Activated CD4-positive, alpha-beta T cell treated with anti-CD3 and anti-CD28 coated beads for 36 hours (primary cell): ENCODE measurements at places on chromosomes 1 and 21. TPM values are rescaled to one million over a fixed set of nuclear protein-coding genes. Genes with fewer than 3 reads are reported as not detected.

The C8A gene
- total RNA-seq, result not detected

The RORC gene
- total RNA-seq, result 3.8 TPM

DNA sequence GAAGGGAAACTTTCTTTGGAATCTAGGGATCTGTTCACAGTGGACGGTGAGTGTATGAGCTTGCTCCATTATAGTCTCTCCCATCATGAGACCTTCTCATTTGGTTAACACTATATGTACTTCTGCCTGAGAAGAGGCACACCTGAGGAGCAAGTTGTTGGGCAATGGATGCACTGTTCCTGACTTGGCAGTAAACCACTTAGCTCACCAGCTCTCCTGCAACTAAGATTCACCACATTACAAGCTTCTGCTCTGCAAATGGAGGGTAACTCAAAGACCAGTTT lies 10.2 kb downstream of the MACF1 start:
- no peak for DNase-seq

DNA sequence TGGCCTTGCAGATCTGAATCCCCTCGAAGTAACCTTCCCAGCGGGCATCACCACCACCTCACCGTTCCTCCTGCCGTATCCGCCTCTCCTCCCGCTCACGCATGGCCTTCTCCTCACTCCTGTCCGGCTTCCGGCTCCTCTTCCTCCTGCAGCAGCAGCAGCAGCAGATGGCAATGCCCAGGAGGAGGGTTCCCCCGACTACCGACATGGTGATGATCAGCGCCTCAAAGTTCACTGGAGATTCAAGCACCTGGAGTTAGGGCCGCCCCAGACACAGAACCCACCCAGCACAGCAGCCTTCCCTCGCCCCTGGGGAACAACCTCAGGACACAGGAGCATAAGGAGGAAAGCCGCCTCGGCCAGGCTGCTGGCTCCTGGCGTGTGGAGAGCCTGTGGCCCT lies 17.4 kb downstream of the PTTG1IP start:
- no peak for DNase-seq

- no peak for DNase-seq
Measured at GRCh38 chr1:234928642-234929041, 200.0 kb downstream of the TOMM20 start.

DNA sequence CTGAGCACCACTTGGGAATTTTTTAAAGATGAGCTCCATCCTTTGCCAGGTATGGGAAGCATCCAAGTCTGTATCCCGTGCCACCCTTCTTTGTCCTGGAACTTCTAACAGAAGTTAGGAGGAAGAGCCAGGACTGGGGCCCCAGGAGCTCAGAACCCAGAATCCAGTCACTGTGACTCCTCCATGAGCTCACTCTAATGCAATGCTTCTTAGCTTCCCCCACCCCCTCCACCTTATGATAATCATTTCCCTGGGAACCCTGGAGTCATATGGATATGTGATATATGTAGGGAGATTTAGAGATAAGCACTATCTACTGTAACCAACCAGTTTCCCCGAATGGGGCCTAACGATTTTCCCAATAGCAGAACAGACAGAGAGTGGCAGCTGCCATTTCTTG lies 758 bp upstream of the SPRR5 start:
- no peak for DNase-seq

DNA sequence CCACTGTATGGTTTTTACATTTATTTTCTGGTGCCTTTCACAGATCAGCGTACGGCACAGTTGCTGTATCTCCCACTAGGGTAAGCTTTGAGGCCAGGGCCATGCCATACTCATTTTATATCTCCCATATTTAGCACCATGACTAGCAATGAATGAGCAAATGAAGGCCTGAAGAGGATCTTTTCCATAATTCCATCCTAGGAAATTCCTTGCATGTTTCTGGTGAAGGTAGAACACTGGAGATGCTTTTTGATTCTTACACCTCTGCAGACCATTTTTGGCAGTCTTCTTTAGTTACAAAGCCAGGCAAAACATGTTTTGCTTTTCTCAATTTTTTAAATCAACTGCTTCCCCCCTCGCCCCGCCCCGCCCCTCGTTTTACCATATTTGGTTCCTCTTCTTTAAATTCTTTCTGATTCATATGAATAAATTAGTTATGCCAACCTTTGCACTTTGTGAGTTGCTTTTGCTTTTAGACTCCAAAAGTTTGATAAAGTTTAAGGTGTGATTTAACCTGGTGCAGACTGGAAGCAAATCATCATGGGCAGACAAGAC lies 78.9 kb upstream of the AK4 start:
- DNase-seq, result peak; percentile 80

GRCh38 chr1:154081386-154082126 lies 73.3 kb downstream of the NUP210L start:
- DNase-seq, result no peak

DNA sequence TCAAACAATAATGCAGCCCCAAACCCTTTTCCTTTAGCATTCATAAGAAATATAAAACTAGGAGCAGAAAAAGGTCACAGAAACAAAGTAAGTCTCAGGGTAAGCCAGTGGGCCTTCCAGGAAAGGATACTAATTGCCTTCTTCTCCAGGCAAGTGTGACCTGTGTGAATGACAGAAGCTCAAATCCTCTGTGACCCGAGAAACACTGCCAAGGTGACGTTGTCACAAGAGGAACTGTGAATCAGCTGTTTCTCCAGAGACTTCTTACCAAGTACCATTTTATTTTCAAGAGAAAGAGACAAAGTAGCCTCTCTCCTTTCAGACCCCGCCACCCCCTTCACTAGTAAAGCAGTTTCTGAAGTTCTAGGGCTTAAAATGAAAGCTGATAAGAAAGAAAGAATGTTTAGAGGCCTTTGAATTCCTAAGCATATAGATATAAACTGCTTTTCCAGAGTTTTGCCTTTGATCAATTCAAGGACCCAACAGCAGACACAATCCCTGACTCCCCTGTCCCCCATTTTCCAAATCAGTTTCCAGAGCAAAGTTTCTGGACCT lies 155.6 kb downstream of the NUF2 start:
- no peak for DNase-seq

DNA sequence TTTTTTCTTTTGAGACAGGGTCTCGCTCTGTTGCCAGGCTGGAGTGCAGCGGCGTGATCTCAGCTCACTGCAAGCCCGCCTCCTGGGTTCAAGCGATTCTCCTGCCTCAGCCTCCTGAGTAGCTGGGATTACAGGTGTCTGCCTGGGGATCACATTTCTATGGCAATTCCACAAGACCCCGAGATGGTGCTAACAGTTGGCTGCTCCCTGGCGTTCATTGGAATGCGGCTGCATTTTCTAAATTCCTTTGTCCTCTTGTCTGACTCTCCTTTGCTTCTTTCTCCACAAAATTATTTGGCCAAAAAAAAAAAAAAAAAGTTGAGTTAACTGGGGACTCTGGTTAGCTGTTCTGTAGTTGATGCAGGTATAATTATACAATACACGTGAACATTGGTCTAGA lies 176.4 kb downstream of the ETS2 start:
- no peak for DNase-seq

DNA sequence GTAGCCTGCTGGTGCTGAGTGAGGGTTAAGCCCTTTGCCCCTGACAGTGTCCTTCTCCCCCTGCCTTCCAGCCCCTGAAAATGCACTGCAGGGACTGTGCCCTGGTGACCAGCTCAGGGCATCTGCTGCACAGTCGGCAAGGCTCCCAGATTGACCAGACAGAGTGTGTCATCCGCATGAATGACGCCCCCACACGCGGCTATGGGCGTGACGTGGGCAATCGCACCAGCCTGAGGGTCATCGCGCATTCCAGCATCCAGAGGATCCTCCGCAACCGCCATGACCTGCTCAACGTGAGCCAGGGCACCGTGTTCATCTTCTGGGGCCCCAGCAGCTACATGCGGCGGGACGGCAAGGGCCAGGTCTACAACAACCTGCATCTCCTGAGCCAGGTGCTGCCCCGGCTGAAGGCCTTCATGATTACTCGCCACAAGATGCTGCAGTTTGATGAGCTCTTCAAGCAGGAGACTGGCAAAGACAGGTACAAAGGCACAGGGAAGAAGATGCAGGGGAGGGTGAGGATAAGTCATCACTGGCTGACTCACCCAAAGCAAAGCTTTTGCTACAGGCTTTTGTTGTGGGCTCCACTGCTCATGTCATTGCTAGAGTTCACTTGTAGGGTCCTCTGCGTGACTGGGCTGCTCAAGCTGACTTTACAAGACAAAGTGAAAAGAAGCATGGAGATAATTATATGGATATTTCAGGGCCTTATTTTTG lies 174.9 kb downstream of the PIGK start:
- peak; percentile 37 for DNase-seq
